MG63 (cell line): ENCODE measurements at places on chromosomes 13 and 19. TPM values are rescaled to one million over a fixed set of nuclear protein-coding genes. Genes with fewer than 3 reads are reported as not detected.

POGLUT2 gene
- total RNA-seq = 17.5 and 18.9 TPM in 2 replicates

ADGRE3 gene
- not detected in 2 replicates for total RNA-seq

SGTA gene
- 68.4 and 87.7 TPM in 2 replicates for total RNA-seq

DLL3 gene
- total RNA-seq = 1.7 and 5.6 TPM in 2 replicates

CACNA1A gene
- 0.56 and 3.2 TPM in 2 replicates for total RNA-seq

ZNF888 gene
- total RNA-seq = 1.5 and 2.3 TPM in 2 replicates

OSCAR gene
- not detected in 2 replicates for total RNA-seq

CBLC gene
- not detected in 2 replicates for total RNA-seq

ZFR2 gene
- total RNA-seq = not detected in 2 replicates

ACER1 gene
- total RNA-seq = not detected in 2 replicates

PCDH9 gene
- total RNA-seq = 0.62 and 1.9 TPM in 2 replicates

ZNF723 gene
- total RNA-seq = not detected in 2 replicates

C19orf38 gene
- 0.30 TPM in 1 of 2 replicates, not detected in the other for total RNA-seq

ZNF563 gene
- total RNA-seq = 4.3 and 31.8 TPM in 2 replicates

STARD13 gene
- 16.4 and 19.2 TPM in 2 replicates for total RNA-seq

FLT3LG gene
- total RNA-seq = 0.25 and 5.0 TPM in 2 replicates

DNA sequence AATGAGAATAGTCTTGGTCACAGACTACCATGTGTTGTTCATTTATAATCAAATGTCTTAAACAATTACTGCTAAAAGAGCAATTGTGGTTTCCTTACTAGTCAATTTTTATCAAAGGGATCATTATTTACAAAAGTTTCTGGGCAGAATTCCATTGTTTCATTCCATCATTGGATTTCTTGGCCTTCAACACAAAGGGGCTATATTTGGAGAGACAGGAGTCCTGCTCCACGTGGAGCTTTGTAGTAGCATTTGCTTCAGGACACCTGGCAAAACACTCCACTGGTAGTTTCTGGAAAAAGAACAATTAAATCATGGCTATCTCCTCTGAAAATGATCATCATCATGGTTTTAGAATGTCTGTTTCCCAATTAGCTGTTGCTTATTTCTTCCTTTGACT, 22.3 kb upstream of the STARD13 start:
- peak; percentile 2 for DNase-seq

DNA sequence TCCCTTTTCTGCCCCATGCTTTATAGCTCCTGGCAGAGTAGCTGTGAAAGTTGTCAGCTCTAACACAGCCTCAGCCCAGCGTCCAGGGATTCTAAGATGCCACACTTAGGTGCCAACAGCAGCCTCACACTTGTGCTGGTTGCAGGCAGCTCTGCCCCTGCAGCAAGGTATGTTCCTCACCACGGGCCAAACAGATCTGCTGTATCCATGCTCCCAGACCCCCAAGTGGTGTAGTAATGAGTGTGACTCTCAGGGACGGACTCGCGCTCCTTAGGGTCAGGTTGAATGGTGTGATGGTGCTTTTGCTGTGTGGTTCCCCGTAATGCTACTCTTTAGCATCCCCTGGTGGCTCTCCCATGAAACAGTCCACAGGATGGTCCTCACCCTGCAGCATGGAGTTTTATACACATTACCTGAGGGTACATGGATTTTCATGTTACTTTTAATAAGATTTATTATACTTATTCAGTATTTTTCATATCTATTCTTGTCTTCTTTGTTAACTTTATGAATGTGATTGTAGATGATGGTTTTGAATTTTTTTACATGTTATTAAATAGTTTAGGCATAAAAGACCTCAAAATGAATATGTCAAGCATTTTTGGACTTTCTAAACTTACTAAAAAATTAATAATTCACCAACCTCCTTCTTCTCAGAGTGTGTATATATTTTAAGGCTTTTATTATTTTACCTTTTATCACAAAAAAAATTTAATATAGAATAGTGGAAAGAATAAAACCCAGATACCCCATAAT, 232.5 kb downstream of the SLC7A1 start:
- peak; percentile 7 for DNase-seq

DNA sequence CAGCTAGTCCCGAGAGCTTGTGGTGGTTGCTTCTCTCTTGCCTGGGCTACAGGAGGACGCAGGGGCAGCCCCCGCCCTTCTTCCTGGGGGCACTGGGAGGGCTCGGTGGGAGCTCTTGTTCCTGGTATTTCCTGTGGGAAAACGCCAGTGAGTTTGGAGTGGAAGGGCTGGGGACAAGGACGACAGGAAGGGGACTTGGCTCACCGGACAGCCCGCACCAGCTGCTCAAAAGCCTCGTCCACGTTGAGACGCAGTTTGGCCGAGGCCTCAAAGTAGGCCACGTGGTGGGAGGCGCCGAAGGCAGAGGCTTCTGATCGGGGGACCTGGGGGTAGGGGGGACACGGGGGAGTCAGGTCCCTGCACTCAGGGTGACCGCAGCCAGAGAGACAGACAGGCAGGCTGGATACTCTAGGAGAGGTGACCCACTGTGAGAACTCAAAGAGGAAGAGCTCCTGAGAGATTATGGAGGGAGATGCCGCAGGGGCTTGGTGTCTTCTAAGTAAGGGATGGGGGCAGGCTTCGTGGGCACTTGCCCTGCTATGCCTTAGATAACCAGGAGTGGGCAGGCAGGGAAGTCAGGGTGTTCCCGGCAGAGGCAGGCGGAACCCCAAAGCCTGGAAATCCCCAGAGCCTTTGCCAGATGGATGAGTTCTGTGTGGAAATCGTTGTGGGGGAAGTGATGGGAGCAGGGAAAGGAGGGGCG, 4.3 kb downstream of the RRAS start:
- no peak for DNase-seq

DNA sequence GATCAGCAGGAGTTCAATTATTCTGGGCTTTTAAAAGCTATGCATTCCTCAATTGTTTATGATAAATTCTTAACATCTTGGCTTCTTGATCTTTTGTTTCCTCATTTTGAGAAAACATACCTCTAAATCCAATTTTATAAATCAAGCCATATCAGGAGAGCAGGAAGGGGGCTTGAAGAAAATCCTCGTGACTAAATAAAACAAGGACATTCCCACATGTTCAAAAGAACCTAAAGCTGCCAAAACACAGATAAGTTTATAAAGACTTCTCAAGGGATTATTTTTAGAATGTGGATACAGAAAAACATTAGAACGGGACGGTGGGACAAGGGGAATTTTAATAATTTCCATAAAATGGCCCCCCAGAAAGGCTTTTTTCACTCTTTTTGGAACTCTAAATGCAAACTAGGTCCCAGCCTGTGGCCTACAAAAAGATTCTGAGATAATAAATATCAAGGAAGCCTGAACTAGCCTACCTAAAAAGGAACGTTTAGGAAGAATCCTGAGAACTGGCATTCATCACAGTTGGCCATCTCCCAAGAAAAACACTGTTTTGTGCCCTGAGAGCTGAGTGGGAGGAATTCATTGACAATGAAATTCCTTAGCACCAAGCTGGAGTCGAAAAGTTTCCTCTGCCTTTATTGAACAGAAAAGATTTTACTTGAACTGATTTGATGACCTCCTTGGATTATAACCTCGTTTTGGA, 30.1 kb downstream of the ZAR1L start:
- DNase-seq = peak; percentile 37

DNA sequence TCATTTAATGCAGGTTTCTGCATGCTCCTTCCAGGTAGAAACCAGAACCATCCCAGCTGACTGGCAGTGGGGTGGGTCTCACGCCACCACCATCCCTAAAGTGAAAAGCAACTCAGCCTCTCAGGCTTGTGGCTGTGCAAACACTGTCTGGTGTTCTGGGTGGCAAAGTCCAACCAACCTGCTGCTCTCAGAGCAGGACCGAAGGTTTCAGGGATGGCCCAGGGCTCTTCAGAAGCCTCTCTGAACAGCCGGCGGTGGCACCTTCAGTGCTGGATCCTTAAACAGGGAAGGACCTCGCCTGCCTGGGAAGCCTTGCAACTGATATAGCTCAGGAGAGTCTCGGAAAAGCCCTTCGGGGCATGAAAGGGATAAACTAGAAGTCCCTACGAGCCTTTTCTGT, 100.8 kb downstream of the COL4A1 start:
- no peak for DNase-seq

- DNase-seq = peak; percentile 50
Measured at GRCh38 chr13:40508127-40508526, 158.3 kb downstream of the FOXO1 start.

DNA sequence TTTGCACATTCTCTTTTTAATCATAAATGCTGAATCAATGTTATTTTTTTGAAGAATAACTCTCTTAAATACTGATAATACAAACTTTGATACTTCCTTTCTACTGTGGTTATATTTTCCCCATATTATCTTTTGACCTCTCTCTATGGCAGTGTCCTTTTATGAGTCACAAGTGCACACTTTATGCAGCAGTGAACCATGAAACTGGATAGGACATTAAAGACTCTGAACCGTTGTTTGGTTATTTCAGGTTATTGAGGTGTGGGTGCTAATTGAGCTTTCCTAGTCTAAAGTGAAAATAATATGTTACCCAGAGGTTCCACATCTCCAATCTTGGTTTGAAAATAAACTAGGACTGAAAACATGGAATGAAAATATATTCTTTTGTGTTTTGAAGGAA, 71.4 kb downstream of the DGKH start:
- no peak for DNase-seq

GRCh38 chr13:109668433-109669233, 117.8 kb downstream of the IRS2 start:
- no peak for DNase-seq

GRCh38 chr19:51297406-51297805, 14.0 kb upstream of the IGLON5 start:
- DNase-seq = no peak

DNA sequence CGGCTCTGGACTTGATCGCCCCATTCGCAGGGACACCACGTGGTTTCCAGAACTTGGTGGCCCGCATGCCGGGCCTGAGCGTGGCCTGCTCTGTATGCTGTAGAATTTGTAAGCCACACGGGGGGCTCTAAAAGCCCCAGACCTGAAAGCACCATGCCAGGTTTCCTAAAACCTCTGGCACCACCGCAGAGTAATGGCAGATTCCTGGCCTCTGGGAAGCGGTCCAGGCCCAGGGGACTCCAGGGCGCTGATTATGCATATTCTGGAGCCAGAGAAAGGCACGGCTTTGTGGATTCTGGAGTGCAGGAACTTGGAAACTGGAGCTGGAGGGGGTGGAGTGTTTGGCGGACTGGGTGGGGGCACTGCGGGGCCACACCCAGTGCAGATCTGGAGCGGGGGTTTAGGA, 3.7 kb downstream of the FTL start:
- DNase-seq = no peak

- DNase-seq = peak; percentile 36
Measured at GRCh38 chr19:50486823-50487515, 10.3 kb upstream of the GARIN5A start.

GRCh38 chr13:76363682-76364289, 522.4 kb downstream of the KCTD12 start:
- DNase-seq = no peak

GRCh38 chr13:21673789-21674489, 3.1 kb downstream of the FGF9 start:
- peak; percentile 71 for DNase-seq

GRCh38 chr13:78121001-78121400, 202.4 kb upstream of the EDNRB start:
- DNase-seq = no peak

- DNase-seq = no peak
Measured at GRCh38 chr19:14616407-14616806, 33.5 kb downstream of the CLEC17A start.

DNA sequence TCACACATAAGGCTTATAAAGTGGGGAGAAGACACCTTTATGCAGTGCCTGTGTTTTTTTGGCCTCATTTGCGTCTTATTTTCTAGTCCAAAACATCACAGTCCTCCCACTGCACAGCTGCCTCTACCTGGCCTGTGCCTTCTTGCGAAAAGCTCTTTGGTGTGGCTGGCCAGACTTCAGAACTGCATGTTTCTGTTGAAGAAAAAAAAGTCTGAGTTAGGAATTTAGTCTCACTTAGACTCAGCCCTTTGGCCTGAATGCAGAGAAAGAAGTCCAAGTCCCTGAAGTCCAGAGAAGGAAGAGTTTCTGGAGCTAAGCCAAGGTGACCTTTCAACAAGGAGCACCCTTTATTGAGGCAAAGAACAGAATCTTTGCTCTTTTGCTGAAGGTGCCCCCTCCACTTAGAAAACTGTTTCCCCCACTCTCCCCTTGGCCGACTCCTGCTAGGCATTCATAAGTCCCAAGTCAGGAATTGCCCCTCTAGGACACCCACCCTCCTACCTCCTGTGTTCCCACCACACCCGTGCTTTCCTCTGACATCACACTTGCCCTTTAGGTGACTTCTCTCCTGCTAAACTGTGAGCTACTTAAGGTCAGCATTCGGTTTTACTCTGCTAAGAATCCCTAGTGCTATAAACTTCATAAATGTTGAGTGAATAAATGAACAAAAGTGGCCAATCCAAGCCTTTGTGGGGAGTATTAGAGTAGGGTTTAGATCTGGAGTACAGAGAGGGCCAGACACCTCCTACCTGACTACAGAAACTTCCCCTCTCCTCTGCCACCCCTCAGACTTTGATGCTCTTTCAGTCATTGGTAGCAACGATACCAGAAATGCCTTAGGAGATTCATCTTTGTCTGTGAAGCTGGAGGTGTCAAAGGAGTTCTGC, 226.8 kb downstream of the LACC1 start:
- DNase-seq = no peak

- DNase-seq = no peak
Measured at GRCh38 chr13:67390462-67391086, 160.4 kb upstream of the PCDH9 start.

DNA sequence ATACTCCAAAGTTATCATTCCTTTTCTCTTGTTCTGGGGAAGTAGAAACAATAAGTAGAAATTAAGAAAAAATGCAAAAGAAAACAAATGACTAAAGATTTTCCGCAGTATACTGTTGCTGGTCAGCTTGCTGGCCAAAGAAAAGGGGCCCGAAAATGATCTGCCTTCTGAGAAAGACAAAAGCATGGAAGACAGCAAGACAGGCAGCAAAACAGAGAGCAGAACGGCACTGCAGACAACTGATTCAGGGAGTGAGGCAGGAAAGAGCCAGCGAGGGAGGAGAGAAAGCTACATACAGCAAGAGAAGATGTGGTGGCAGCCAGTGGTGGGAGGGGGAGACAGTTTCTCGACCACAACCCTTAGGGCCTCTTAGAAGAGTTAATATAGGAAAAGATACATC, 5.3 kb upstream of the DOCK9 start:
- no peak for DNase-seq

GRCh38 chr19:34500656-34501120, 19.1 kb downstream of the WTIP start:
- DNase-seq = no peak
